ENCODE measurements at places on chromosomes 2 and 18.

GRCh38 chr2:74181739-74182138, 3.1 kb upstream of the MOB1A start:
- no peak for DNase-seq

DNA sequence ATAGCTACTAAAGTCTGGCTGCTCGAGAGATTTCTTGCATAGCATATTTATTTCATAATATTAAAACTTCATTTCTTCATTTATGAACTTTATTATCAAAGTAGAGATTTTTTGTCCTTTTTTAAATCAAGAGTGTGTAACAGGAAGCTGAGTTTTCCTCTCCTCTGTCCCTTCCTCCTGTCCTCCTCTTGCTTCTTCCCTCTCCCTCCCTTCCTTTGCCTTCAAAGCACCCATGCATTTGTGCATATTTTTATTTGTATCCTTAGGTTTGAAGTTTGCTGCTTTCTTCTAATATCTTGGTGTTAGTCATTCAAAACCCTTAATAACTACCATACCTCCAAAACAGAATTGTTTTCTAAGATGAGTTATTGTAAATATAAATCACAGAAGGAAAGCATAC, 174.6 kb downstream of the SNTG2 start:
- DNase-seq: no peak

- no peak for DNase-seq
These were observed 1420.0 kb upstream of the ZEB2 start for GRCh38 chr2:145939949-145940348.

DNA sequence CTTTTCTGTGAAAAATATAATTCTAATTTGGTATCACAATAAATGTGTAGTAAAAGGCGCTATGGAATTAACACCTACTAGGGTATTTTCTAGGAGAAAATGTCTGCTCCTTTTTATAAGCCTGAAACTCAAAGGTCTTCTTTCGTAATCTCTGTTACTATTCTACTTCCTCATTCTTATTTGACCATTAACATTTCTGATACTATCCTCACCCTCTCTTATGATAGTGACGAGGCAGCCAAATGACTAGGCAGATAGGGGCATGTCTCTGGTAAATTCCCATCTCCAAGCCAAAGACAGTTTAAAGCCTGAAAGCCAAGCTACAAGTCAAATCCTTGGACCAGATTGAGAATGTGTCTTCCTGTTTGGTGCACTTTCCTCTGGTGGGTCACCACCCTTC, 251.7 kb downstream of the LRRTM4 start:
- DNase-seq: no peak

- DNase-seq: no peak
These were observed 100.6 kb downstream of the HDAC4 start for GRCh38 chr2:239300242-239300641.

GRCh38 chr2:10826625-10827024, 14.0 kb upstream of the PDIA6 start:
- DNase-seq: no peak

- DNase-seq: no peak
These were observed 161.4 kb downstream of the BCL2 start for GRCh38 chr18:63158012-63158631.

DNA sequence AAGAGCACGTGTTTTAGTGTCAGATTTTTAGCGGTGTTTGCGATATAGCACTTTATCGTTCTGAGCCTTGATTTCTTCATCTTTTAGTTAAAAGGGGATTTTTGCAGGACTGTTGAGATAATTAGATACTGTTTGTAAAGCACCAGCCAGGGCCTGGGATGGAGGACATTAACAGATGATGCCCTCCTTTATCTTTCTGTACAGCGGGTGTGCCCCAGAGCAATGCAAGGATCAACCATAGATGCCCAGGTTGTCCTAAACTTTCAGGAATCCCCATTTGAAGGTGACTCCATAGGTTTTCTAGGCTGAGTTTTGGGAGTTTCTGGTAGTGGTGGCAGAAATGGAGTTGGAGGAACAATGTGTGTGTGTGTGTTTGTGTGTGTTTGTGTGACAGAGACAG, 97.0 kb upstream of the SPRED2 start:
- DNase-seq: no peak

GRCh38 chr2:75317316-75317715, 118.0 kb upstream of the TACR1 start:
- DNase-seq: no peak
